NCI-H2081 treated with DMSO at 0.1 percent for 48 hours (cell line): ENCODE measurements at places on chromosomes 1 and 21.

- DNase-seq: peak; percentile 1
Measured at GRCh38 chr1:179709841-179710329, 33.2 kb upstream of the FAM163A start.

DNA sequence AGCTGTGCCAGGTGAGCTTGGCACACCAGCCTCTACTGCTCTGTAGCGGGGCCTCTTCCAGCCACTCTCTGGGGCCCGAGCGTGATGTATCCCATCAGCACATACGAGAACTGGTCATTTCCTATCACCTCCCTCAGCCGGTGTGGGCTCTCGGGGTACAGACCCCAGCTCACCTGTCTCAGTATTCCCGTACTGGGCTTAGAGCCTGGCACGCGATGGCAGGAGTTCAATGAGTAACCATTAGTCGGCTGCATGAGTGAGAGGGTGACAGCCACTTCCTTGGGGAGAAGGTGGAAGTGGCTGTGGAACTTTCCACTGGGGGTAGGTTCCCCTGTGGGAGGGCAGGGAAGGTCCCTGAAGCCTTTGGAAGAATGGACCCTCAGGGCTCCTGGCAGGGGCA lies 46.1 kb downstream of the ECE1 start:
- no peak for DNase-seq

DNA sequence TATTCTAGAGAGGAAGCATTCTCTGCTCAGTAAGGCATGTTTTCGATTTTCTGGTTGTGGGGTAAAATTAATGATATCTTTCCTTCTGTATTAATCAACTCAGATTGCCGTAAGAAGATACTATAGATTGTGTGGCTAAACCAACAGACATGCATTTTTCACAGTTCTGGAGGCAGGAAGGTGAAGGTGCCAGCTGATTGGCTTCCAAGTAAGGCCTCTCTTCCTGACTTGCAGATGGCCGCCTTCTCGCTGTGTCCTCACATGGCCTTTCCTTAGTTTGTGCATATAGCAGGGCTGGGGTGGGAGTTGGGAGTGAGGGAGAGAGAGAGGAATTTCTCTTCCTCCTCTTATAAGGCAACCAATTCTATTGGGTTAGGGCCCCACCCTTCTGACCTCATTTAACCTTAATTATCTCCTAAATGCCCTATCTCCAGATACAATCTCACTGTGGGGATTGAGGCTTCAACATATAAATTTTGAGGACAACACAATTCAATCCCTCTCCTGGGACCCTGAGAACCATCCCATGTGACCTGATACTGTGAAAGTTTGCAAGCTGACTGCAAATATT lies 52.3 kb upstream of the MRPS6 start:
- DNase-seq: no peak

GRCh38 chr1:167328306-167328815 lies 107.7 kb downstream of the POU2F1 start:
- no peak for DNase-seq

DNA sequence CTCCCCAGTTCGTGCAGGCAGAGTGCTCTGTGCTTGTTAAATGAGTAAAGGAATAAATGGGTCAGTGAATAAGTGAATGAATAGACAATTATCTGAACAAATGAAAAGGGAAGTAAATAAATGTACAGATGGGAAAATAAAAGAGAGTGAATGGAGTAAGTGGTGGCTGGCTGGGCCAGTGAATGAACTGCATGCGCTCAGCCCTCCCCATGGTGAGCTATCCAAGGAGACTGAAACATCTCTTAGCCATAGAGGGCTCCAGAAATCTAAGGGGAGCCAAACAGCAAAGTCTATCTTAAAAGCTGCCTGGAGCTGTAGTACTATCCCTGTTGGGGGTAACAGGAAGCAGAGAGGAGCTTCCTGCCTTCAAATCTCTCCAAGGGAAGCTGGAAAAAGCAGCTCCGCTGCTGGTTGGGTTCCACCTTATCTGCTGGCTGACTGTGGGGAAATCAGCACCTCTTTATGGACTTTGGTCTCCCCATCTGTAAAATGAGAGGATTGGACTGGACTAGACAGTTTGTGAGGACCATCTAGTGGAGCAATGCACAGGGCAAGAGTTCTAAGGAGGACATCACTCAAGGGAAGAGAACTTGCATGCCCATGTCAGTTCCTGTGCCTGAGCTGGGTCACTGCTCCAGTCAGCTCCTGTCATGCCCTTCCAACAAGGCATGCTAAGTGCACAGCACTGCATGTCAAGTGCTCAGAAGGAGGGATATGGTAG lies 77.9 kb downstream of the TRABD2B start:
- no peak for DNase-seq

DNA sequence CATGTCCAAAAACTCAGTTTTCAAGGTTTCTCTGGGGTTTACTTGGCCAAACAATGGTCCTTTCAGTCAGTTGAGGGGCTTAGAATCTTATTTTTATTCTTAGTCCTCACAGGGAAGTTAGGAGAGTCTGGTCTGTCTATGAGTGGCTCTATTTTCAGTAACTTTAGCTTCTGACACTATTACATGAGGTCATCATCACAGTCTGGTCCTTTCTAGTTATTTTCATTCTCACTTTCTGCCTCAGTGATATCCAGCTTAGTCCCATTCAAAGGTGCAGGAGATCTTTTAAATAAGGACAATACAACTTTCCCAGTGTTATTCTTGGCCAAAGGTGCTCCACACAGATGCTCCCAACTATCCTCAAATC lies 30.0 kb upstream of the FGGY start:
- DNase-seq: no peak
